ENCODE measurements at places on chromosomes 16 and 17.

DNA sequence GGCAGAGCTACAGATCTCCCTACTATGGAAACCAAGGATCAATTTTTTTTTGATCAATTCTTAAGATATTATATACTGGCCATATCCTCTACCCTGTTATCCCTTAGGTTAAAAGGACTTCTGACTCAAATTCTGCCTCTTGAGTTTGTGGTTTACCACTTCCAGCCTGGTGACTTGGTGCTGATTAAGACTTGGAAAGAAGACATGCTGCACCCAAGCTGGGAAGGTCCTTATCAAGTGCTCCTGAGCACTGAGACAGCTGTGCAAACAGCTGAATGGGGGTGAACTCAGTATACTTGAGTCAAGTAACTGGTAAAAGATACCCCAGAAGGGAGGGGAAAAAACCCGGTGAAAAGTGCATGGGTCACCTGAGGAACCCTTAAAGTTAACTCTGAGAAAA is 20.5 kb upstream of the SPACA3 start:
- no peak for DNase-seq

- DNase-seq: no peak
Measured at GRCh38 chr17:61495161-61495857, 43.1 kb downstream of the TBX4 start.

DNA sequence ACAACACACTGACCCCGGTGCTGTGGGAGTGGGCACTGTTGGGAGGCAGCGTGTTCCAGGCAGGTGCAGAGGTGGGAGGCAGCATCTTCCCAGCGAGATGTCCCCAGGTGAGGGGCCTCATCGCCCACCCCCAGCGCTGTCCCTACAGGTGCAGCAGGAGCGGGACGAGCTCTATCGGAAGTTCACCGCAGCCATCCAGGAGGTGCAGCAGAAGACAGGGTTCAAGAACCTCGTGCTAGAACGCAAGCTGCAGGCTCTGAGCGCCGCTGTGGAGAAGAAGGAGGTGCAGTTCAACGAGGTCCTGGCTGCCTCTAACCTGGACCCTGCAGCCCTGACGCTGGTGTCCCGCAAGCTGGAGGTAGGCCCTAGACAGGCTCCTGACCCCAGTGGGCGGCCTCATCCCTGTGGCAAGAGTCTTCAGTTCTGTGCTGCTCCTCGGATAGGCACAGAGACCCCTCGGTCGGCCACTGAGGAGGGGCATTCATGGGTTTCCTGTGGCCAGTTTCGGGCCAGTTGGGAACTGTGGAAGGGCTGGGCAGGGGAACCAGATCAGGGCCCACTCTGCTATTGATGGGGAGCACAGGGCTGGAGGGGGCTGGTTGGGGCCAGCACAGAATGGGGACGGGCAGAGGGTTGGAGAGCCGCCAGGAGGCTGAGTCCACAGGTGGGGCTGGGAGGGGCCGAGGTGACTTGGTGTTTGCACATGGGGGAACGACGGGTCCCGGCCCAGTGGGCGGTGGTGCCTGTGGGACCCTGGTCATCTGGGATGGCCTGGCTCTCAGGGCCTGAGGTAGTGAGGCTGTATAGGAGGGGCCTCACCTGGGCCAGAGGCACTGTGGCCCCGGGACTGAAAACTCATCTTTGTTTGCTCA is 21.1 kb upstream of the DBNDD1 start:
- no peak for DNase-seq

DNA sequence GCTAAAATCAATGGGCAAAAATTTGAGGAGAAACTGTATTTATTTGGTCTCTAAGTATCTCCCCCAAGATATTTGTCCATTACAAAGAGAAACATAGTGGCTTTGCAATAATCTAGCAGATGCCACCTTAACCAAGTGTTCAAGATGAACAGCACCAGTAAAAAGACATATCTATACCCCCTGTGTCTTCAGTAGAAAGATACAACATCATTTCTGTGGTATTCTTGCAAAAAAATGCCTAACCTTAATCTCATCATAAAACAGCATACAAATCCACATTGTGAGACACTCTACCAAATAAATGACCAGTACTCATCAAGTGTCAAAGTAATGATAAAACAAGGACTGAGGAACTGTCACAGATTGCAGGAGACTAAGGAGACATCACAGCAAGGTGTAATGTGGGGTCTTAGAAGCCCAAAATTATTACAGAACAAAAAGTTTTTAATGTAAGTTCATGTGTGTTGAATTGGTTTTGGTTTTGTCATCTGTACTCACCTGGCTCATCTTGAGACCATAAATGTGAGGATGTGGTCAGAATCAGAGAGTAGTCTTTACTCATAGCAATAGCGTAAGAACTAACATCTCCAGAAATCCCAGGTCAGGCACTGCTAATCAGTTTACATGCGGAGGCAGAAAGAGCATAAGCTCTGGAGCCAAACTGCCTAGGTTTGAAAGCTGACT is 77.2 kb downstream of the AATF start:
- no peak for DNase-seq

- no peak for DNase-seq
Measured at GRCh38 chr17:29078183-29079045, 35.5 kb downstream of the PIPOX start.

DNA sequence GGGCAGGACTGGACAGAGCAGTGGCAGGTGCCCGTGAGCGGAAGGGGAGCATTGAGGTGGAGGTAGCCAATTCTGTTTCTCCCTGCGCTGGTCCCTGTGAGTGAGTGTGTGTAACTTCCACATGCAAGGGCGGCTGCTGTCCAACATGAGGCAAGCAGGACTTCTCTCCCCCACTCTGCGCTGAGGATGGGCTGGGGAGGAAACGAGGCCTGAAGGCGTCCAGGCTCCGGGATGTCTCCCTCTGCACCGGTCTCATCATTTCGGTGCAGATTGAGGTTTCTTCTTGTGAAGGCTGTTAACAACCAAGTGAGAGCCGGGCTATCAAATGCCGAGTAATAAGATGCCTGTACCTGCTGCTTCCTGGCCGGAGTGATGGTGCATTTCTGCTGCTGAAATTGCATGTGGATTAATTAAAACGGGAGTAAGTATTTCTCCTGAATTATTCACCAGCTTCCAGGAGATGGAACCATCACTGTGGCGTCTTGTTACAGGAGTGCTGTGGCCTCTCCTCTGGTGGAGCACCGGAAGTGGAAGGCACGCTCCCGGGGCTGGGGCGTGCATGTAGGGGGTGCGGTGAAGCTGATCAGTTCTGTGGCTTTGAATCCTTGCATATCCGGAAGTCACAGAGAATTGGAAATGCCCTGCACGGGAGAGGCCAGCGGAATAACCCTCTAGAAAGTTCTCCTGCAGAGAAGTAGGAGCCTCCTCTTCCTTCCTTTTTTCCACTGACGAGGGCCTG is 41.7 kb upstream of the MGAT5B start:
- no peak for DNase-seq

DNA sequence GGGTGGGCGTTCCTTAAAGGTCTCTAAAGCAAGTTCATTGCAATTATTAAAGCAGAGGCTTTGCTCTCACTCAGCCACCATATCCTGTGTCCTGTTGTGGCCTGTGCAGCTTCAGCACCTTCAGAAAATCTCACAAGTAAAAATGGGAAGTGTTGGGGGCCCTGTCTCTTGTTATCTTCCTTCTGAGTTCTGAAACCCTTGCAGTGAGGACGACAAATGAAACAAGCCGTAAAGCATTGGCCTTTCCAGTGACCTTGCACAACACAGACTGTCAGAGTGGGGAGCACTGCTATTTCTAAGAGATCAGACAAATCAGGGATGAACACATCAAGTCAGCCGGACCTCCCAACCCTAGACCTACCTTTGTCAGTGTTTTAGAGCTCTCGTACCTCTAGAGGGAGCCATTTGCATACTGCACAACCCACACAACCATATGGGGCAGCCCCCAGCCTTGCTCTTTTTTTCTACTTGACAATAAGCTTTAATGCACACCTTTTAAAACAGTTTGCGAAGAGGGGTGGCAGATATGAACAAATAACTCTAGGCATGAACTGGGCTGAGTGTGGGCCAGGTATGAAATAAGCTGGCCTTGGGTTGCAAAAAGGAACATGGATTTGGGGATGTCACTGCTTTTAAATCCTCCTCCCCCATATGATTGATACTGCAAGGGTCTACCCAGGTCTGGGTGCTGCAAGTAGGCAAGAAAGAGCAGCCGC is 89.8 kb downstream of the KATNIP start:
- peak; percentile 44 for DNase-seq

GRCh38 chr17:74862108-74862901 is 2.6 kb upstream of the GRIN2C start:
- DNase-seq: no peak

- no peak for DNase-seq
Measured at GRCh38 chr16:89863741-89864526, 9.5 kb upstream of the TCF25 start.

DNA sequence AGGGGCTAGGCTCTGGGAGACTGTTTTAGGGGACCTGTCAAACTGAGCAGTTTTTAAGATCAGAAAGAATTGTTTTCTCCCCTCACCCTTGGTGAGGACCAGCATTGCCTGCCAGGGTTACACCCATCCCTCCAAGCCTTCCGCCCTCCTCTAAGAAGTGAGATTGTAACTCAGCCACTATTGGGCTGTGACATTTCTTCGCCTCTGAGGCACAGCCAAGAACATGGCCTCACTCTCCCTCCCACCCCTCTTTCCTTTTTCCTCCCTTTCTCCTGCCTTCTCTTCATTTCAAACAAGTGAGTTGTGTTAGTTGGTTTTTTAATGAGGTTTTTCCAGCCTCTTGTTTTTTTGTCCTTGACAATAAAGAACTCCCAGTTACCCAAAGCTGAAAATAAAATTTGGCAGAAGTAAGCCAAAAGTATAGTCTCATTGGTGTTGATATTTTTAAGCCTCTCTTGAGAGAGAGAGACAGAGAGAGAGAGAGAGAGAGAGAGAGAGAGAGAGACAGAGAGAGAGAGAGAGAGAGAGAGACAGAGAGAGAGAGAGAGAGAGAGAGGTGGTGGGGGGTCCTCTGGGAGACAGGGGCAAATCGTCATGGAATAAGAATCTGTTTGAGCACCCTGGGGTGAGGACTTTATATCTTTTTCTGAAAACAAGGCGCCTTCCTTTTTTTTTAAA is 77.2 kb upstream of the TBX2 start:
- no peak for DNase-seq

DNA sequence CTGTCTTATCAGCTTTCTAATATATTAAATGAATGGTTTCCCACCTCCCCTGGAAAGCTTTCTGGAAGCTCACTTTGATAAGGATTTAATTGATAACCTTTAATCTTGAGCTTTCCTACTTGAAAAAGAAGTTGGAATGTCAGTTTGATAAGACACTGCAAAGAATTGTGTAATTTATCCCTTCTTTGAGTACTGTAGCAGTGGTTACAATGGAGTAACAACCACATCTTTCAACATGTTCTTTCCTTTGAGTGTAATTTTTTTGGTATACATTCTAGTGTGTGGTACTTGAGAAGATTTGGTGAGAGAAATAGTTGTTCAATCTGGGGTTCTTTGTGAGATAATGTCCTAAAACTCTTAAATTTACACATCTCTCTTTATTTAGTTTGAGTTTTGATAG is 43.4 kb downstream of the CPD start:
- DNase-seq: no peak

DNA sequence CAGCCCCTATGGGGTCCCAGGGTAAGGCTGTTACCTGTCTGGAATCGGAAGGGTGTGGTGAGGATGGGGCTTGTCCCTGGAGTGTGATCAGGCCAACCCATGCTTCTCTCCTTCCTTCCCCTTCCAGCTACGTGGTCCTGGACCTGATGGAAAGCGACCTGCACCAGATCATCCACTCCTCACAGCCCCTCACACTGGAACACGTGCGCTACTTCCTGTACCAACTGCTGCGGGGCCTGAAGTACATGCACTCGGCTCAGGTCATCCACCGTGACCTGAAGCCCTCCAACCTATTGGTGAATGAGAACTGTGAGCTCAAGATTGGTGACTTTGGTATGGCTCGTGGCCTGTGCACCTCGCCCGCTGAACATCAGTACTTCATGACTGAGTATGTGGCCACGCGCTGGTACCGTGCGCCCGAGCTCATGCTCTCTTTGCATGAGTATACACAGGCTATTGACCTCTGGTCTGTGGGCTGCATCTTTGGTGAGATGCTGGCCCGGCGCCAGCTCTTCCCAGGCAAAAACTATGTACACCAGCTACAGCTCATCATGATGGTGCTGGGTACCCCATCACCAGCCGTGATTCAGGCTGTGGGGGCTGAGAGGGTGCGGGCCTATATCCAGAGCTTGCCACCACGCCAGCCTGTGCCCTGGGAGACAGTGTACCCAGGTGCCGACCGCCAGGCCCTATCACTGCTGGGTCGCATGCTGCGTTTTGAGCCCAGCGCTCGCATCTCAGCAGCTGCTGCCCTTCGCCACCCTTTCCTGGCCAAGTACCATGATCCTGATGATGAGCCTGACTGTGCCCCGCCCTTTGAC is 2.4 kb downstream of the MAPK7 start:
- DNase-seq: no peak

- no peak for DNase-seq
Measured at GRCh38 chr17:72425133-72425793, 304.4 kb downstream of the SOX9 start.

GRCh38 chr17:73007407-73007806 is 85.1 kb downstream of the SLC39A11 start:
- DNase-seq: no peak

DNA sequence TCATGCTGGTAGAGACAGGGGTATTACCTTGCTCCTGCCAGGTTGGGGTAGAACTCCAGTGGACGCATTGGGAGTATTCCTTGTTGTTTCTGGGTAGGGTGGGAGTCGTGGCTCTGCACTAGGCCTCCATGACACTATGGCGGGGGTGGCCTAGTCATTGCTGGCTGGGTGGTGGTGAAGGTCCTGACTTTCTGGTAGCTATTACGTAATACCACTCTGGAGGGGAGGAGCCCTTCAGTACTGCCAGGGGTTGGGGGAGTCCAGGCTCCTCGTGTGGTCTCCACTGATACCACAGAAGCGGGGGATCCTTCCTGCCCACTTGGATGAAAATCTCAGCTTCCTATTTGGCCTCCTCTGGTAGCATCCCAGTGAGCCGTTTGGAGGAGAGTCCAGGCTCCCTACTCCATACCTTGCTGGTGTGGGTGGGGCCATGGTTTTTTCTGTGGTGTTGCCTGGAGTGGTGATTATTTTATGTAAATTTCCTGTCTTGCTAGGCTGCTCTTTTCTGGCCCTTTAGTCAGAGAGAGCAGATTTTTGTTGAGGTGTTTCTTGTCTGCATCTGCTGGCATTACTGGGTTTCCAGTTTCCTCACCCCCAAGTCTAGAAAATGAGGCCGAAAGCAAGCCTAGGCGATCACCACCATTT is 65.8 kb upstream of the GNG13 start:
- no peak for DNase-seq

GRCh38 chr17:79803997-79804855 is 7.3 kb upstream of the CBX8 start:
- no peak for DNase-seq

DNA sequence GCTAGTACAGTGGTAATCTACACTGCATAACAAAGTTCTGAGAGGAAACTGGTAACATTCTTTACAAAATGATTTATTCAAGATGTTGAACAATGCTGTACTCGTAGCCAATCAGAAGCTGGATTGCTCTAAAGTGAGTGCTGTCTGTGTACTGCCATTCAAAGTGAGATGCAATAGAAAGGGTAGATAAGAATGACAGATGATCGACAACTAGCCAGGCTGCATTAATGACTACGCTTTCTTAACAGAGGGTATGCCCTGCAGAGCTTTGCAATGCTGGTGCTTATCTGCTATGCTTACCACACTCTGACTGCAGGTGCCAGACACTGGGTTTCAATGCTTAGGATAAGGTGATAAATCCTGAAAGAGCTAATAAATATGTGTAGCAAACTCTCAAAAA is 46.1 kb upstream of the SLC25A19 start:
- DNase-seq: no peak

Data from HFF-Myc (cell line).